ENCODE measurements at places on chromosomes 7 and 10.

DNA sequence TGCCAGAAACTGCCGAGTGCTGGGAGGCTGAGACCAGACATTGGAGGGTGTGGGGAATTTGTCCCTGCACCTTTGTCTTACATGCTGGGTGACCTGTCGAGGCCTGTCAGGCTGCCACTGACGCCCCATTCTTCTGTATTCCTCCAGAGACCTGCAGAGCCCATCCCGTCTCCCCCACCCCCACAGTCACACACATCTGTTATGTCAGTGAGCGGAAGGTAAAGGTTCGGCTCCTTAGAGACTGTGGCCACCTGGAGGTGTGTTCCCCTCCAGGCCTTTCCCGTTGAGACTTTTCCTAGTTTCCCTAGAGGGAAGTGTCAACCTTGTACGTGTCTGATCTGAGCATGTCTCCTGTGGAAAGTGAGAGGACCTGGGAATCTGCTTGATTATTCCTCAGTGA is 84.5 kb downstream of the ATXN7L1 start:
- no peak for DNase-seq

DNA sequence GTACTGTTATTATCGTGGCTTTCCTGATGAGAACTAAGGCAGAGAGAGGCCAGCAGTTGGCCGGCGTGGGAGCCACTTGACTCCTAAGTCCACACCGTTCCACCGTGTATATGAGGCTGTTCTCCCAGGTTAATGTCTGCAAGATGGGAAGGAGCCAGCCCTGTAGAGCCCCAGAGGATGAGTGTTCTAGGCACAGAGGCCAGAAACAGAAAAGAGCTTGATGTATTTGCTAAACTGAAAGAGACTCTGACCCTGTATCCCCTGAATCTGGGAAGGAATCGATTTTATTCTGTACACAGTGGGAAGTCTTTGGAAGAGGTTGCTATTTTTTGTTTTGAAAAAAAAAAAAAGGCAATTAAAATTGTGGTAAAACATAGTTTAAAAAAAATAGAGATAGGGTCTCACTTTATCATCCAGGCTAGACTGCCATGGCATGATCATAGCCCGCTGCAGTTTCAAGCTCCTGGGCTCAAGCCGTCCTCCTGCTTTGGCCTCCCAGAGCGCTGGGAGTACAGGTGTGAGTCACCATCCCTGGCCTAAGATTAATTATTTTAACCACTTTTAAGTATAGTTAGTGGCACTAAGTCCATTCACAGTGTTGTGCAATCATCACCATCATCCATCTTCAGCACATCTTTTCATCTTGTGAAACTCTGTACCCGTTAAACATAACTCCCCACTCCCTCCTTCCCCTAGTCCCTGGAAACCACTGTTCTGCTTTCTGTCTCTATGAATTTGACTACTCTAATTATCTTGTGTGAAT is 348.8 kb downstream of the SDK1 start:
- DNase-seq: no peak

DNA sequence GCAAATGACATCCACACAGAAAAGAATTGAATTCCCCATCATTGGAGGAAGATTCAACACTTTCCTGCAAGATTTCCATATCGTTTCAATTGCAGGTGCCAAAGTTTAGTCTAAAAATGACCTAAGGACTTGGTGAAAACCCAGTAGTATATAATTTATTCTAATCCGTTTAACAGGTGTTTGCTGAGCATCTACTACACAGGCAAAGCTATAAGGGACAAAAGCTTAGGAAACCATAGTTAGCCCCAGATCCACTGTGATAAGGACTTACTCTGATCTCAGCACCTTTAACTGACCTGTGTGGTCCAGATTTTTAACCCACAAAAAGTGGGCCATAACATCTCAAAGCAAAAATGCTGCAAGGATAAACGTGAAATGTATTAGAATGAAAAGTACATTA is 19.1 kb downstream of the UBE2H start:
- DNase-seq: no peak

DNA sequence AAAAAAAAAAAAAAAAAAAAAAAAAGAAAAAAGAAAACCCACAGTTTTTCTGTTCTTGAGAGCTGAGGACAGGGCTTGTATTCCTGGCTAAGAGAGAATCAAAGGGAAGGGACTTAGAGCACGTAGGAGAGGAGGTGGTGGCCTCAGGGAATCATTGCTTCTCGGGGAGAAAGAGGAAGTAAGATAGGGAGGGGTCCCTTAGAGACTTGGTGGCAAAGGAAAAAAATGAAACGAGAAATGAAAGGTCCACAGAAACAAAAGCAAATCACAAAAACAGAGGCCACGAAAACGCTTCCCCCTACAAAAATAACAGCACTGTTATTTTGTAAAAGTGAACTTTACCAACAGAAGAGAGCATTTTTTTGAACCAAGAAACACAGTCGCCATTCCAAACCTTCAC is 323.1 kb upstream of the GALNT17 start:
- no peak for DNase-seq

- DNase-seq: no peak
Observed at GRCh38 chr10:51789903-51790302, 90.5 kb upstream of the CSTF2T start.

All from CD4-positive, alpha-beta T cell treated with Interleukin-1 beta for 1 hour (primary cell).